ENCODE measurements at places on chromosomes 1 and 21.

DNA sequence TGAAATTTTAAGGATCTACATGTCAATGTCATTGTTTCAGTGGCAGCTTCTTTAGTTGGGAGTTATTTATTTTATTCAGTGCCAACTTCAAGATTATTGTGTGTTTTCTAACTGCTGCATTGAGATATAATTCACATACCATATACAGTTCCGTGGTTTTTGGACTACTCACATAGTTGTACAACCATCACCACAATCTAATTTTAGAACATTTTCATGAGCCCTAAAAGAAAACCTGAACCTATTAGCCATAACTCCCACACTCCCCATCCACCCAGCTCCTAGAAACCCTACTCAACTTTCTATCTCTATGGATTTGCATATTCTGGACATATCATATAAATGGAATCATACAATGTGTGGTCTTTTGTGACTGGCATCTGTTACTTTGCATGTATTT, 220.0 kb downstream of the LRRC40 start:
- DNase-seq = no peak

DNA sequence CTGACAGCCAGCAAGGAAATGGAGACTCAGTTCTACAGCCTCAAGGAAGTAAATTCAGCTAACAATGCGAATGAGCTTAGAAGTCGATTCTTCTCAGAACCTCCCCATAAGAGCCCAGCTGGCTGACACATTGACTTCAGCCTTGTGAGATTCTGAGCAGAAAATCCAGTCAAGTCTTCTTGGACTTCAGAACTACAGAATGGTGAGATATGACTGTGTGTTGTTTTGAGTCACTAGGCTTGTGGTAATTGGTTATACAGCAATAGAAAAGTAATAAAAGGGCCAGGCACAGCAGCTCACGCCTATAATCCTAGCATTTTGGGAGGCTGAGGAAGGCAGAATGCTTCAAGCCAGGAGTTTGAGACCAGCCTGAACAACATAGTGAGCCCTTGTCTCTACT, 161.8 kb upstream of the IVNS1ABP start:
- no peak for DNase-seq

DNA sequence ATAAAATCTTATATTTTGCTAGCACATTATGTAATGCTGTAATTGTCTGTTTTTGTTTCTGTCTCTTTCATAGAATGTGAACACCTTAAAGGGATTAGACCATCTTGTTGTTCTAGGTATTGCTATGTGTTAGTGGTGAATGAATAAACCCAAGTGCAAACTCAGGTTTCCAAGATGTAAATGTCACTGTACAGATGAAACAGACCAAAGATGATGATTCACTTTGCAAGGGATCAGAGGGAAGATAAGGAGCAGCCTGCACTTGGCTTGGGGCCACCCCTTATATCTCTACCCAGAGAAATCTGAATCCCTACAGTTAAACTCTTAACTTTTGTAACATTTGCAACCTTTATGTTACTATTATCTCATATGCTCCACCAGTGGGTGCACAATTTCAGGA, 25.4 kb downstream of the UROD start:
- DNase-seq = no peak

DNA sequence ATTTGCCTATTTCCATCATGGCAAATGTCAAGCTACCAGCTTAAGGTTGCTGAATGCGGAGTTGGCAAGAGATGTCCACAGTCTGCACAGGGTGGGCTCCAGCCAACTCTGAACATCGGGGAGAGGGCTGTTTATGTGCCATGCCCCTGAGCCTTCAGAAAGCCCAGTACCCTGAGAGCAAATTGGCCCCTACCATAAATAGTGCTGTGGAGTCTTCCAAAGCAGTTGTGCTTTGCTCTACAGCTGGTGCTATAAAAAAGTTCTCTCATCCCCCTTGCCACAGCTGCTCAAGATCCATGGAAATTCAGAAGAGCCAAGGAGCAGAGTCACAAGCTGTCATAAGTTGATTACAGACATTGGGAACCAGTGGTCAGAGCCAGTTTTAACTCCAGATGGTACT, 85.6 kb upstream of the CLDN14 start:
- no peak for DNase-seq

GRCh38 chr1:5142389-5142788, 488.0 kb downstream of the AJAP1 start:
- no peak for DNase-seq

DNA sequence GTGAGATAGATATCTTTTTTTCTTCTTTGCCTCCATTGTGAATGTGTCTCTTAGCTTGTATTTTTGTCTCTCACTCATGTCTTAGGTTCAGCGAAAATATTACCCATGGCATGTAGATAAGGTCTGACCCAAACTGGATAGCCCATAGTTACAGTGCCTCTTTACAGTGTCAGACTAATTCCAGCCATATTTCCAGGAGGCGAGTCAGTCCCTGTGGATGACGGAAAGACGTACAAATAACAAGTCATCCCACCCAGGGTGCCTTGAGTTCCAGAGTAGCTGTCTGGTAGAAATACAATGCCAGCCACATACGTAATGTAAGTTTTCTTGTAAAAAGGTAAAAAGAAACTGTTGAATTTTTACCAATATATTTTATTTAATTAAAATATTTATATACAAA, 157.3 kb downstream of the ZNF281 start:
- no peak for DNase-seq

- DNase-seq = no peak
Observed at GRCh38 chr1:169873582-169874199, 20.0 kb downstream of the SCYL3 start.

GRCh38 chr1:29685387-29685786, 449.1 kb downstream of the PTPRU start:
- no peak for DNase-seq

DNA sequence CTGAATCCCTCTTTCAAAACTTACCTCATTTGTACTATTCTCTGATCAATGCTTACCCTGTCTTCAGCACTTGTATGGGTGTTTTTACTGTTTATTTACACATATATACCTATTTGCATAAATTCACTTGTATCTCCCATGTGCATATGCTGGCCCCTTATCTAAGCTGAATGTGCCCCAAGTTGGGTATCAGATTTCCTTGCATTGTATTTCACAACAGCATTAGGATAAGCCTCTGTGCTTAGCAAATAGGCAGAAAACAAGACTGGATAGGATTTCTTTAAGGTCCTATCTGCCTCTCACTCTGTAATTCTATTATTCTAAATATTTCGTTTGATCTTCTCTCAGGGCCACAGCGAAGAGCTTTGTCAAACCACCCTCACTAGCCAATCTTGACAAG, 45.9 kb upstream of the IPO9 start:
- no peak for DNase-seq

GRCh38 chr1:46653405-46653958, 14.7 kb downstream of the ATPAF1 start:
- no peak for DNase-seq

- no peak for DNase-seq
Observed at GRCh38 chr1:167342846-167343245, 122.2 kb downstream of the POU2F1 start.

- no peak for DNase-seq
Observed at GRCh38 chr1:161940866-161941591, 82.6 kb downstream of the OLFML2B start.

GRCh38 chr1:202268817-202269216, 72.9 kb downstream of the UBE2T start:
- DNase-seq = no peak

- no peak for DNase-seq
Observed at GRCh38 chr1:207838156-207839082, 72.5 kb downstream of the CD34 start.

GRCh38 chr1:204885288-204885711, 14.6 kb downstream of the NFASC start:
- DNase-seq = no peak

DNA sequence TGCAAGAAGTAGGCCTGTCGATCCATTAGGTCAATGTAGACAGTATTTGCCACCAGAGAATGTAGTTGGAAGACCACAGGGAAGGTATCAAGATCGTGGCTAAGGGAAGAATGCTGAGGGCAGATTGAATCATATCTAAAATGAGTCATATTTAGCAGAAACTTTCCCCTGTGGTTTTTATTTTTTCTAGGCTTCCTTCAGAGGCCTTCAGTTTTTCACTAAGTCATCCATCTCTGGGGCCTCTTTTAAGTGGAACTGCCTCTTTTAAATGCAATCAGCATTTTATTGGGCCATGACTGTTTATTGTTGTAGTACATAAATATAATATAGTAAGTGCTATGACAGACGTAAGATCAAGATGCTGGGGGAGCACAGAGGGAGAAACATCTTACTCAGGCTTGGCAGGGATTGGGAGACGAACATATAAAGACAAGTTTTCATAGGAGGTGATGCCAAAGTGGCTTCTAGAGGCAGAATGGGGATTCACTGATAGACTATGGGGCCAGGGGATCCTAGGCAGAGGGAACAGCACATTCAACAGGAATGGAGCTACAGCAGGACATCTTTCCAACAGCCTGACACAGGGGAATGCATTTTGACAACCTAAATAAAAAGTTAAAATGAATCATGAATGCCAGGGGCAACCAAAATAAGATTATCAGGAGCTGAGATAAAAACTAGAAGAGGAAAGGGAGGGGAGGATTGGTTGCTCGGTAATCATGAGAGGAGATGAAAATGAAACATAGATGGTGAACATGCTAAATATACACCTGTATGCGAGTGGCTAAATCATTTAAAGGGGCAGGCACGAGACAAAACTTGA, 20.1 kb downstream of the UBE2U start:
- DNase-seq = no peak

DNA sequence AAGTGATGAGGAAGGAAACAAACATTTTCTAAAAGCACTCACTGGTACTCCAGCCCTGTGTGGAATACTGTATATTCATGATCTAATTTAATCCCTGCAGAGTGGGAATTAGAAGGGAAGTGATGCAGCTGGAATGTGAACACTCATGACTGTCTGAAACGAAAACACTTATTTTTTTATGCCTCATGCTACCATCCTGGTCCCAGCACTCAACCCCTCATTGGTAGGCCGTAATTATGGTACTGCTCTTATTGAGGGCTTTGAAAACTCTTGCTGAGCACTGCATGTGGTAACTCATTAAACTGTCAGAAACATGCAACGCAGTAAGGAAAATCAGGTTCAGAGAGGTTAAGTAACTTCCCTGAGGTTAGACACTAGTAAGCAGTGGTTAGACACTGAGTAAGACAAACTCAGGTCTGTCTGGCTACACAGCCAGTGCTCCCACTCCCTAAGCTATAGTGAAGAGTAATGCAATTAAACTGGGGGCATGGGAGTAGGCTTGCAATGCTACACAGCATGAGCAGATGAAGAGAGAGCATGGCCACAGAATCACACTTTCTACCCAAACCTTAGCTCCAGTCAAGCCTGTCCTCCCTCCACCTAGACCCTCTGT, 17.3 kb upstream of the TNFSF4 start:
- no peak for DNase-seq

DNA sequence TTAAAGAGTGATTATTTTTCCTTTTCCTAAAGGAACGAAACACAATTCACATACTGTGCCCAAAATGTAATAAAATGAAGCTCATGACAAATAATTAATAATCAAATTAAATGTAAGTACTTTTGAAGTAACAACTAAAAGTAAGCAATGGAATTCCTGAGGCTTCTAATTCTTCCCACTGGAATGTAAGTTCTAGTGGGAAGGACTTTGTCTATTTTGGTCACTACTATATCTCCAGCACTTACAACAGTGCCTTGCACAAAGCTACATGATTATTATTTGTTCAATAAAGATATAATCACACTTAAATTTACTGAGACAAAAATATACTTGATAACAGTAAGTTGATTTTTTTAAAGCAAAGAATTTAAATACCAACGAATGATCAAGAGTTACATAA, 128.8 kb downstream of the COQ8A start:
- DNase-seq = no peak

GRCh38 chr21:34073749-34074282, 438 bp downstream of the MRPS6 start:
- peak; percentile 14 for DNase-seq

DNA sequence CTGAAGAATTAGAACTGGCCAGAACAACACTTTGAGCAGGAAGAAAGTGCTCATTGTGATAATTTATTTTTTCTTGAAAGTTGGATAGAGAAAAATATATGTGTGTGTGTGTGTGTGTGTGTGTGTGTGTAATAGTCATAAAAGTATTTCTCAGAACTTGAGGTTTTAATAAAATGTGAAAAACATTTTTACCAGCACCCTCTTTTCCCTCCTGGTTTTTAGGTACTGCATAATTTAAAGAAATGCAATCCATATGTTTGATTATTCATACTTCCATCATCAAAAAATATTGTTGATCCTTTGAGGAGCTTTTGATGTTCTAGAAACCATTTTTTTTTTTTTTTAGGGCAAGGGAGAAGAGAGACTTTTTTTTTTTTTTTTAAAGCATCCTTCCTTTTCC, 66.8 kb upstream of the JUN start:
- DNase-seq = no peak

DNA sequence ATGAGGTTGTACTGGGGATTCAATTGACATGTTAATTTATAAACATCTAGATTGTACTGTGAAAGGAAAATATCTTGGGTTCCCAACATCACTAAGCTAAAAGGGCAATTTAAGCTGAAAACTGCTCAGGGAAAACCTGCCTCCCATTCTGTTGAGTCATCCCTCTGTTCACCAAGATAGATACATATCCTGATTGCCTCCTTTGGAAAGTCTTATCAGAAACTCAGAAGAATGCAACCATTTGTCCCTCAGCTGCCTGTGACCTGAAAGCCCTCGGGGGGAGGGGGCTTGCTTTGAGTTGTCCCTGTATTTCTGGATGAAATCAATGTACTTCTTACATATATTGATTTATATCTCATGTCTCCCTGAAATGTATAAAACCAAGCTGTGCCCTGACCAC, 187.0 kb upstream of the ETV3 start:
- DNase-seq = no peak

DNA sequence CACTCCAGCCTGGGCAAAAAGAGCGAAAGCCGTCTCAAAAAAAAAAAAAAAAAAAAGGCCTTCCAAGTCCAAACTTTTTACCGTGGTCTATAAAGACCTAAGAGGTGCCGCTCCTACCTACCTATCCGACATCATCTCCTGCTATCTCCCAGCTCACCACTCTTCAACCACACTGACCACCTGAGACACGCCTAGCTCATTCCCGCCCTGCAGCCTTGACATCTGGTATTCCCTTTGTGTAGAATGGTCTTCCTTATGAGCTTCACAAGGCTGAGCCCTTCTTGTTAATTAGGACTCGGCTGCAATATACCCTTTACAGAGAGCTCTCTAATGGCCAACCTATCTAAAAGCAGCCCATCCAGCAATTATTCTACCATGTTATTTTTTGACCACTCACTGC, 680 bp downstream of the MAGOH start:
- no peak for DNase-seq

GRCh38 chr1:6249739-6250689, 6.0 kb downstream of the HES3 start:
- DNase-seq = no peak

GRCh38 chr1:72485801-72486200, 203.5 kb upstream of the NEGR1 start:
- no peak for DNase-seq

GRCh38 chr21:15061747-15062605, 2.8 kb downstream of the NRIP1 start:
- no peak for DNase-seq
